ENCODE measurements at places on chromosomes 1 and 21. TPM values are rescaled to one million over a fixed set of nuclear protein-coding genes. Genes with fewer than 3 reads are reported as not detected.

DNA sequence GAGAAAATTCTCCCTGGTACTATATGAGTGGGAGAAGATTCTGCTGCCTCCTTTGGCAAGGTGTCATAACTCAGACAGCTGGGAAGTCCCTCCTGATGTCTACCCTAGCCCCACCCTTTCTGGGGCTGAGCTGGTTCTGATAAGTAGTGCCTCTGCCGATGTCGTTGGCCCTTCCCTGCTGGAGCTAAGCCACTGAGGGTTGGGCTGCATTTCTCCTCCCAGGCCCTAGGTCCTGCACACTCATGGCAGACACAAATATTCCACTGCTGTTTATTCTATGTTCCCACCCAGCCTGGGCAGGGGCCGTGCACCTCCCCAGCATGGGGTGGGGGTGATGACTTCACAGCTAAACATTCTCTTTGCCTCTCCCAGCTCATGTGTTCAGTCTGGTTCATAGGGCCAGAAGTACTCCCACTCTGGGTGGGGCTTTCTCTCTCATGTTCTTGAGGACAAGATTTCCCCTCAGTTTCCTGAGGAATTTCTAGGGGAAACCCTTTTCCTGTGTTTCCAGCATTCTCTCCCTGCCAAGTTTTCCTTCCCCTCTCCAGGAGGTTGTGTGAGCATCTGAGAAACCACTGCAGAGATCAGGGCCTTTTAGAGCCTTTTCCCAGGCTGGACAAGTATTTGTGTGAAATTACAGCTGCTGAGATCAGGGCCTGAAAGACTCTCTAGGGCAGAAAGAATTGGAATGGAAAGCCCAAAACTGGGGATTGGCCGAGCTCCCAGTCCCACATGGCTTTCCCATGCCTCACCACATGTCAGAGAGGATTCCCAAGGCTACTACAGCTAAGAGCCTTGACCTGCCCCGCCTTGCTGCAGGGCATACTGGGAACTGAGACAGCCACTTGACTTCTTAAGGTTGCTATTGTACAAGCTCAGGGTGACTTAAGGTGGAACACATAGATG lies 66.2 kb downstream of the ATP2B4 start:
- DNase-seq = no peak

Gene CLCA1
- total RNA-seq = not detected

GRCh38 chr1:43537423-43538142 lies 6.9 kb downstream of the PTPRF start:
- DNase-seq = no peak

GRCh38 chr1:114428083-114428754 lies 82.8 kb downstream of the TRIM33 start:
- no peak for DNase-seq

Gene PTPN7
- 198 TPM for total RNA-seq

Gene RIPK4
- 1.3 TPM for total RNA-seq

DNA sequence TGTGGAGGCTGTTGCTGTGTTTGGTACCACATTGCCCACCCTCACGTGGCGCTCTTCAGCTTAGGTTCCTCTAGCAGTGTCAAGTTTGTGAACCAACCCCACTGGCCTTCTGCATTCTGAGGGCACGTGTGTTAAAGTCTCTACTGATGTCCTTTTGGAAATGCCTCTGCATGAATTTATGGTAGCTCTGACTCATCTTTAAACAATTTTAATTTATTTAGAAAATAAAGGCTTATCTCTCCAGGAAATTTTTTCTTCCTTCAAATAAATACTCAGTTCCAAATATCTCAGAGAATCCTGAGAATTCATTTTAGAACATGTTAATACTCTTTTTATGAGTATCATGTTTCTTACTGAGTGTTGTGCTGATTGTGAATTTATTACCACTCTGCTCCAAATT lies 5.5 kb downstream of the CD1D start:
- DNase-seq = no peak

DNA sequence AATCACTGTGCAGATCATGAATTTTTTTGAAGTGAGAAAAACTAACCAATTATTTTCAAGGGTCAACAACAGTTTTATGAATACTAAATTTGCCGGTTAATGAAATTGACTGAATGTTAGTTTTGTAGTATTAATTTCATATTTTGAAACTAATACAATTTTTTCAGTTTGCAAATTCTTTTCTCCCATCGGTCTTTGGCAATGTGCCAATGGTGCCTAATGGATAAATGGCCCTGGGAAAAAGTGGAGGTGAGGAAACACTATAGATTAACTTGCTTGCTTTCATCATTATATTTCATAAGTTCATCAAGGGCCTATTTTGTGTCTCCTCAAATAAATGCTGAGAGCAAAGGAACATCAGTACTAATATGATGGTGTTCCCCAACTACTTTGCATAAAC lies 4.1 kb downstream of the C1orf141 start:
- no peak for DNase-seq

Gene CRP
- total RNA-seq = not detected

DNA sequence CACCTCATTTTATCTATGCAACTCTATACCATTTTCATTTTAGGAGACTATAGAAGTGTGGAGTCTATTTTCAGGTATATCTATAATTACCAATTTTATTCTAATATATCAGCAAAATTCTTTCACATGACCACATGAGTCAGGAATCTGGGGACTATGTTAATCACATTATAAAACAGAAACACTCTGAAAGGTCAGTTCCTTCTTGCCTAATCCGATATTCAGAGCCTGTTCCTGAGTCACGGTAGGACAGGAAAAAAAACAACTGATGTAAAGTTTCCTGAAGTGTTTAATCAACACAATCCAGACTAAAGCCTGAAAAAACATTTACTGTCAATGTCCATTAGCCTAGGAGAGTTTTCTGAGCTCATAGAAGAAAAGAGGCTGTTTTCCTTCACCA lies 1902.3 kb downstream of the NCAM2 start:
- no peak for DNase-seq

Gene ITLN2
- total RNA-seq = not detected

Gene RASAL2
- total RNA-seq = not detected

DNA sequence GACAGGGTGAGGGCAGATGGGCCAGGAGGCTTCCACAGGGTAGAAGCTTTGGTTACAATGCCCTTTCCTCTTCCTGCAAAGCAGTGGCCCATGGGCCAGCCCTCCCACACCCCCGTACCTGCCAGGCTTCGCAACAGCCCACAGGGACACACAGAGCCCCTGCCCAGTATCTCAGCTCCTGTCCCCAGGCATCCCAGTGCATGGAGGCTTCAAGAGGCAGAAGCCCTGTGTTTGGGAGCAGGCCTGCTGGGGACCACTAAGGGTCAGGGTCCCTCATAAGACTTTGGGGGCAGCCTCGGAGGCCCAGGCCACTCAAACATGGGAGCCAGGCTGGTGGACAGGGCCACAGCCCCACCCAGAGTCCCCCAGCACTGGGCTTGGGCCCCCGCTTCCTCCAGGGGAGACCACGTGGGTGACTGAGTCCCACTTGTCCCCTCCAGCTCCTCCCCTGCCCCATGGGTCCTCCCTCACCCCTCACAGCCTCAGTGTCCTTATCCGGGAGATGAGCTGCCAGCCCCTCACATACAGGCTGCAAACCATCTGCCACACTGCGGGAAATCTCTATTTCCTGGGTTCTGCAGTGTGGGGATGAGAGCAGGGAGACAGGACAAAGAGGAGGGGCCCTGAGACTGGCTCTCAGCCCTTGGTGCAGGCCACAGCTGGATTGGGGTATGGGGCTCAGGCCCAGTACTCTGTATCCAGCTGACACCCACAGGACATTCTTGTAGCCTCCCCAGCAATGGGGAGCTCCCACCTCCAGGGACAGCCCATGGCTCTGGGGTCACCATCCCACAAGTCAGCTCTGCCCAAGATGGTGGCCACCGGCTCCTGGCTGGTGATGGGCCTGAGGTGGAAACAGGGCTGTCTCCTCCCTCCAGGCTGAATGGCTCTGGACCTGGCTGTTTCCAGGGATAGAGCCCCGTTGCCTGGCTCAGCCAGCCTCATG lies 50.7 kb downstream of the WNT9A start:
- no peak for DNase-seq

Gene NUP210L
- total RNA-seq = 0.10 TPM

GRCh38 chr1:45677751-45678245 lies 8.5 kb downstream of the GPBP1L1 start:
- no peak for DNase-seq

Gene RYR2
- not detected for total RNA-seq

GRCh38 chr1:233368789-233369130 lies 41.2 kb downstream of the MAP3K21 start:
- DNase-seq = no peak

DNA sequence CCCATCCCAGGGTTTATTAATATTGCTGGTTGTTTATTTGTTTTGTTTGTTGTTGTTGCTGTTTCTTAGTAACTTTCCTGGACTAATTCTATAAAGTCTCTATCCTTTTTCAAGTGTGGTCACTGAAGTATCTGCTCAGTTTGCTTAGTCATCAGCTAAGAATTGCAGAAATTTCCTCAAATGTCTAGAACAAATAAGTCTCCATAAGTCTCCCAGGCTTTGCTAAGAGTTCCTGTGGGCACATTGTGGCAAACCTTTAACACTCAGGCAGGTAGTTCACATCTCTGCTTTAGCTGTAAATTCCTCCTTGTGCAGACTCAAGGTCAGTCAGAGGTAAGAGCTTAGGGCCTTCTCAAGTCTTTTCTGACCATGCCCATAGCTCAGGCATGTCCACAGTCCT lies 38.9 kb upstream of the C1orf185 start:
- no peak for DNase-seq

Gene SPRR4
- not detected for total RNA-seq

GRCh38 chr1:48203287-48203900 lies 19.1 kb upstream of the SLC5A9 start:
- DNase-seq = no peak

DNA sequence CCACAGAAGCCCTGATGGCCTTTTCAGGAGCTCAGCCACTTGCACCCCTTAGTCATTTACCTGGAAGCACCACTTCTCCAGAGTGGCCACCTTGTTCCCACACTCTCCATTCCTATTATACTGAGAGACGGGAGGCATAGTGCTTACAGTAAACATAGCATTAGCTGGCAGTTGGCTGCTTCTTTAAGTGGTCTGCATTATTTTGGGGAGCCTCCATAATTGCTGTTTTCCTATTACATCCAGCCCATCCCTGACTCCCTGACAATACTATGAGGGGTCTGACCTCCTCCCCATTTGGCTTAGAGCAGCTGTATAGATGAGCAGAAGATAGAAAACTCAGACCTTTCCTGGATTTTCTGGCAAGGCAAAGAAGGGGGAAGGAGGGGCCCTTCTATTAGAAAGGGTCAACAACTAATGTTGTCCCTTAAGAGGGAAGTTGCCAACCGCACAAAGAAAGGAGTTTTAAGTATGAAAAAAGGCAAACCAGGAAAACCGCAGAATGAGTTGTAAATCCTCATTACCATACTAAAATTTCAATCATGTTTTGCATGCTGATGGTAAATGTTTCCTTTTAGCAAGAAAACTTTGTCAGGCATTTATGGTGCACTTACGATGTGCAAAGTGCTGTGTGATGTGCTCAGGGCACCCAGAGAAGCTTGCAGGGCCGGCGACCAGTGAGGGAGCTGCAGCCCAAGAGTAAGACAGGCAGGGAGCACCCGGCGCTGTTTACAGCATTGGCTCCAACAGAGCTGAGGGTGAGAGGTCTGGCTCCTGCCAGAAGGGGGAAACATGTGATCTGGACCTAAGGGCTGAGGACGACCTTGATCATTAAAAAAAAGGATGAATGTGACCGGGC lies 167.3 kb downstream of the ZZZ3 start:
- DNase-seq = no peak

- DNase-seq = no peak
Observed at GRCh38 chr1:64490213-64490818, 20.4 kb downstream of the CACHD1 start.

DNA sequence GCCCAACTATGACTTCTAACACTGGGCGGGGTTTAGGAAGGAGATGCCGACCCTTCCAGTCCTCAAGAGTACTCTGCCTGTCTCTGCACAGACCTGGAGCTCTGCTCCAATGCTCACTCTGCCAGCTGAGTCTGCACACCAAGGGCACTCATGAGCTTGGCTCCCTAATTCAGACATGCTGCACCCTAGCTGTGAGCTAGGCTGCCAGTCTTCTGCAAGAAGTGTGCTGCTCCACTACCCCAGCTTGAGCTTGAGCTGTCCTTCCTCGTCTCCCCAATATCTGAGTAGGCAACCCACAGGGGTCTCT lies 13.2 kb downstream of the TP53BP2 start:
- DNase-seq = peak; percentile 31

Gene PKP1
- total RNA-seq = not detected

DNA sequence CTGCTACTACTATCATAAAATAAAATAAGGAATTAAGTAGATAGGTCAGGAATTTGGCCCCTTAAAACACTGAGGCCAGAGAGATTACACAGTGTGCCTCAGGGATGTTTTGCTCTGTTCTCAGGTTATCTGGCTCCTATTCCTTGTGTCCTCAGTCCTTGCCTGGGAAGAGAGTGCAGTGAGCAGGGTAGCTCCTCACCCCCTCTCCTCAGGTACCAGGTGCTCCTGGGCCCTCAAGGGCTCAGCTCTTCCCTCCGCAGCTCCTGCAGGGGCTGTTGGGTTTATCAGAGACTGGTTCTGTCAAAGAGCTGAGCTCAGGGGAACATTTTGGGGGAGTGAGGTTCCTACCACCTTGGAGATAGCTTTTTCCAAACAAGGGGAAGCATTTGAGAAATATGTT lies 20.1 kb upstream of the COQ8A start:
- DNase-seq = no peak

DNA sequence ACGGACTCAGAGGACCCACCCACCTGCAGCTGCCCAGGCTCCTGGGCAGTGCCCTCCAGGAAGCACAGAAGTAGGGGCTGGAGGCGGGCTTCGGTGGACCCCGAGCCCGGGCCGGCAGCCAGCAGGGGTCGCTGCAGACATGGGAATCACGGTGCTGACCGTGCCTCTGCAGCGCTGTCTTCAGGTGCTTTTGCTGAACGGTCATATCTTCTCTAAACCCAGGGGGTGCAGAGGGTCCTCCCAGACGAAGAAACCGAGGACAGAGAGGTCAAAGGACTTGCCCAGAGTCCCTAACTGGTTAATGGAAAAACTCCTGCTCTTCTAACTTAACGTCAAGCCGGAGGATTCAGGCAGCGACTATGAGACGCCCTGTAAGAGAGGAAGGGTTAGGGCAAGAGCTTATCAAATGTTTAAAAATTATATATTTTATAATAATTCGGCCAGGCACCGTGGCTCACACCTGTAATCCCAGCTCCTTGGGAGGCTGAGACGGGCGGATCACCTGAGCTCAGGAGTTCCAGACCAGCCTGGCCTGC lies 21.5 kb upstream of the LEFTY2 start:
- DNase-seq = peak; percentile 88

Gene CELA2B
- not detected for total RNA-seq

Gene B3GALT2
- total RNA-seq = not detected

- DNase-seq = no peak
Observed at GRCh38 chr21:32096411-32096810, 182.4 kb downstream of the MIS18A start.

DNA sequence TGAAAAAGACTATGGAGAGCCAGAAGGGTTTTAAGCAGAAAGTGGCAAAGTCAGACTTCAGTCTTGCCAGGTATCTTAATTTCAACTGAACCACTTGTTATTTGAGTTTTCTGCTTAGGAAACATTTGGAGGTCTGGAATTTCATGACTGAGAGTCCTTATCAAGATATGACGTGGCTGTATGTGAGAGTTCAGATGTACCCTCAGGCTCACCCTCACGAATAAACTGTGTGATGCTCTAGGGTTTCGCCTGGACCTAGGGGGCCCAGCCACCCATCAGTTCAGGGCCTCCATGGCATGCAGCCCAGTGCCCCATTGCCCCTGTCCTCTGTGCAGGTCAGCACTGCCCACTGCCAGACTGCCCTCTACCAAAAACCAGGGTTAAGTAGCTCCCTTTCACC lies 30.6 kb upstream of the TADA1 start:
- no peak for DNase-seq

GRCh38 chr21:33549848-33550771 lies 7.3 kb downstream of the SON start:
- no peak for DNase-seq

Gene C8A
- total RNA-seq = not detected
